ENCODE measurements at places on chromosomes 12 and 14.

DNA sequence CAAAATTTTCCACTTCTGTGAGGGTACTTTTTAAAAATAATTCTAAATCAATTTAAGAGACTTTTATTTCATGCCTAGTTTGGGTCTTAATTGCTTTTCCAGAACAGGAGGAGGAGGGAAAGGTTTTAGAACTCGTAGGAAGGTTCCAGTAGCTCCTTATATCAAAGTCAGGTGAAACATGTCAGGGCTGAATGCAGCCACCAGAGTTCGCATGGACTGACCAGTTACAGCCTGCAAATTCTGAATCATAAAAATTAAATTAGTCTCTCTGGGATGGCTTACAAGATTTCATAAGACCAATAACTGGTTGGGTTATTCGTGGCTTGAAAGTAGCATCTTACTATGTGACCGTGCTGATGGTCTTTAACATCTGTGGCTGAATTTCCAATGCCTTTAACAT, 397 bp downstream of the BDKRB1 start:
- DNase-seq: no peak

DNA sequence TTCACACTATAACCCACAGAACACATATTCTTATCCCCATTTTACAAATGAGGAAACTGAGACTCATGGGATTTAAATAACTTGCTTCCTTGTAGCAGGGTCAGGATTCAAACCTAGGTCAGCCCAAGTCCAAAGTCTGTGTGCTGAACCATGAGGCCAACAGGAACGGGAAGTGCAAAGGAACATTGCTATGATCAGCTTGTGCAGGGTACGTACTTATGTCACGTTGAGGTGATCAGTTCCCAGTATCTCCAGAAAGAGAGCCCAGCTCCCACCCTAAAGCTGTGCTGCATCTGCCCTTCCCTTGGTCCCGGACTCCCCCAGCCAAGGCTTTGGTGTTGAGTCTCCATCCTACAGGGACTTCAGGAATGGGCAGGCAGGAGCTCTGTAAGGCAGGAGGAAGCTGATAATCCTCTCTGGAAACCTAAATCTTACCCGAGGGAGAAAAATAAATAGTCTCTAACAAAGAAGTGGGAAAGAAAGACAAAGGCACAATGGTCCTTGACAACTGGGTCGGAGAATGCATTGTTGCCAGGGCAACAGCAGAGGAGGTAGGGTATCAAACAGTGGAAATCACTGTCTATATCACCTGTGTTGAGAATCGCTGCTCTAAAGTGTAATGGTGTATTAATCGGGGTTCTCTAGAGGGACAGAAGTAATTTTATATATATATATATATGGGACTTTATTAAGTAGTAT, 82.5 kb upstream of the FICD start:
- no peak for DNase-seq

DNA sequence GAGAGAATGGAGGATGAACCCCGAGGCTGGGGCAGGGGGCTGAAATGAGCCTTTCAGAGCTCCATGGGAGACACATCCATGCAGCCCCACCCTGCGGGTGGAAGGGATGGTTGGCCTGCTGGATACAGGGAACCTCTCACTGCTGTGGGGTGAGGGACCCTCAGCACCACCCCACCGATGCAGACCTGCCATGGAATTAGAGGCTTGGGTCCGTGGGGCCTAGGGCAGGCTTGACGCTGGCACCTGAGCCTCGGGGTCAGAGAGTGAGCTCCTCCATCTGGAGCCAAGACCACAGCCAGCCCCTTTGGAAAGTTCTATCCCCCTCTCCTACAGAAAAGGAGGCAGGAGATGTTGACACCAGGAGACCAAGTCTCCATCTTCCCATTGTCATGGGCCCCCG, 7.4 kb upstream of the KRT74 start:
- no peak for DNase-seq

DNA sequence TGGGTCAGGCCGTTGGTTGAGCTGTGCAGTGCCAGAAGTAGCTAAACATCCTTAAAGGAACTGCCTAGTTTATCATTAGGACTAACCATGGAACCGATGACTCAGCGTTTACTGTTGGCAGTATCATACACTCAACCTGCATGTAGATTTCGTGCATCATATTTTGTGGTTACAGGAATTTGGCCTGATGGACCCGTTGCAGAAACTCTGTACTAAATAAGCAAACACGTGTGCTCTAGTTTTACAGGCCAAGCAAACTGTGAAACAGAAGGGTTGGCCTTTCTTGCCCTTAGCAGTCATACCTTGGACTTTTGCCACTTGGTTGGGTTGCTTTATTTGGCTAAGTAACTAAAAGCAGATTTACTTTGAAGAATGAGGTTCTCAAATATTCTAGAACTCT, 35.6 kb downstream of the DGLUCY start:
- no peak for DNase-seq

DNA sequence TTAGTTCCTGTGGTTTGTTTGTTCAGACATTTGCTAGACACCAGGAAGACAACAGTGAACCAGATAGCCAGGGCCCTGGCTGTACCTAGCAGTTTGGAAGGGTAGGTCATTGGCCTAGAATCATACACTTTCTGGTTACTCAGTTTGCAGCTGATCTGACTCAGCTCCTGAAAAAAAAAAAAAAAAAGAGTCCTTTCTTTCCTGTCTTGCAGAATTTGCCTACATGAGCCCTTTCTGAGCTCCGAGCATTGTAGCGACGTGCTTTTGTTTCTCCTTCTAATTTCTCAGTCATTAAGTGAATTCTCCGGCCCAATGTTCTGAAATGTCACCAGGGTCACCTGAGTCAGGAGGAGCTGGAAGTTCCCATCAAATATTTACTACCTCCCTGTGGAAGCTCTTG, 2.4 kb downstream of the CABP1 start:
- DNase-seq: no peak

GRCh38 chr12:91507754-91508153, 325.1 kb upstream of the DCN start:
- no peak for DNase-seq

DNA sequence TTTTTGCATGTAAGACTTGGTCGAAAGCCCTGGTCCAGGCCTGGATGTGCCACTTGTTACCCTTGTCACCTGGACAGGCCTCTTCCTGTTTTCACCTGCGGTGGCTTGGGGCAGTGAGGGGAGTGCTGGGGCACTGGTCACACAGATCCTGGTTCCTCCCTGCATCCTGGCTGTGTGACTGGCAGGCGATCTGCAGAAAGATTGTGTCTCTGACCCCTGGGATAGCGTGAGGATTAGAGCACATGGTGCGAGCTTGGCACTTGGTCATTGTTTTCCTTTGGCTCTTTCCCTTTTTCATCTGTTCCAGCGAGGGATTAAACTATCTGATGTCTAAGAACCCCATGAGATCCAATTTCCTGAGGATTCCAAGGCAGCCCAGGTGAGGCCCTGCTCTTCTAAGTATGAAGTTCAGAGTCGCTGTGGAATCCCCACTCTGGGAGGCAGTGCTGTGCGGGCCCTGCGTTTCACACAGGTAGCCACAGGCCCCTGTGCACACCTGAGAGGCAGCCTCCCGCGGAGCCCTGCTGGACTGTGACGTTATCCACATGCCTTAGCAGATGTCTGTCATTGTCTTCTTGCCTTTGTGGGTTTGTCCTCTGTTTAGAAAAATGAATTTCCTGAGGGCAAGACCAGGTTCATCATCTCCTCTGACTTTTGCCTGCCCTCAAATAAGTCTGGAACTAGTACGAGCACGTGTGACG, 288.4 kb downstream of the CACNA1C start:
- DNase-seq: no peak

DNA sequence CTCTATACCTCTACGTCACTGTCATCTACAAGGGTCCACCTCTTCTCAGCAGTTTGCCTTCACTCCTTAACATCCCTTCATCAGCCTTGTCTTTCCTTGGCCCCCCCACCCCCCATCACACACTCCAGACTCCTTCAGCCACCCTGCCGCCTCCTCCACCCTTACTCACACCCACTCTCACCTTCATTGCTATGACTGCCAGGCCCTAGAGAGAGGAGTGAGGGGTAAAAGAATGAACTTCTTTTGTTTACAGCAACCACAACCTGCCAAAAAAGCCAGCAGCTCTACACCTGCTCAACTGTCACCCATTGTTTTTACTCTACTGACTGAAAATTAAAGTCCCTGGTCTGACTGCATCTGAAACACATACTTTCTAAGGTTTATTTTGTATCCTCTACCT, 112.8 kb downstream of the DUSP6 start:
- DNase-seq: no peak

- no peak for DNase-seq
Measured at GRCh38 chr12:28227251-28227650, 37.0 kb downstream of the CCDC91 start.

DNA sequence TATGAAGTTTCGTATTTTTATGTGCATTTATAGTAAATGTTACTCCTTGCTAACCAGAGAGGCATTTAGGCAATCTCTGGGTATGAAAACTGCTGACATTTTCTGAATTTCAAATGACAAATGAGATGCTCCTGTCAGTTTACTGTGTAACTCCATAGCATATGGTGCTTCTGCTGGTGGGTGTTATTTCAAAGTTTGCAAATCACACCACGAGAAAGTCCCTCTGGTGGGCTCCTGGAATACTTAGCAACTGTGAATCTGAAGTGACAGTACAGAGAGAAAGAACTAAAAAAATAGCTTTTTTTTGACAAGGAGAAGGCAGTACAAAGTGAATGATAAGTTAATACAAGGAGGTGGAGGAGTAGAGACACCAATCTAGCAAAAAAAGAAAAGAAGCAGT, 161.5 kb downstream of the DERA start:
- DNase-seq: no peak

- DNase-seq: peak; percentile 8
Measured at GRCh38 chr14:75156901-75157300, 19.5 kb downstream of the TMED10 start.

- no peak for DNase-seq
Measured at GRCh38 chr12:52223406-52224039, 9.5 kb upstream of the KRT7 start.

- peak; percentile 48 for DNase-seq
Measured at GRCh38 chr12:52372216-52373154, 5.2 kb upstream of the KRT85 start.

GRCh38 chr12:54328595-54329337, 3.8 kb downstream of the COPZ1 start:
- no peak for DNase-seq

DNA sequence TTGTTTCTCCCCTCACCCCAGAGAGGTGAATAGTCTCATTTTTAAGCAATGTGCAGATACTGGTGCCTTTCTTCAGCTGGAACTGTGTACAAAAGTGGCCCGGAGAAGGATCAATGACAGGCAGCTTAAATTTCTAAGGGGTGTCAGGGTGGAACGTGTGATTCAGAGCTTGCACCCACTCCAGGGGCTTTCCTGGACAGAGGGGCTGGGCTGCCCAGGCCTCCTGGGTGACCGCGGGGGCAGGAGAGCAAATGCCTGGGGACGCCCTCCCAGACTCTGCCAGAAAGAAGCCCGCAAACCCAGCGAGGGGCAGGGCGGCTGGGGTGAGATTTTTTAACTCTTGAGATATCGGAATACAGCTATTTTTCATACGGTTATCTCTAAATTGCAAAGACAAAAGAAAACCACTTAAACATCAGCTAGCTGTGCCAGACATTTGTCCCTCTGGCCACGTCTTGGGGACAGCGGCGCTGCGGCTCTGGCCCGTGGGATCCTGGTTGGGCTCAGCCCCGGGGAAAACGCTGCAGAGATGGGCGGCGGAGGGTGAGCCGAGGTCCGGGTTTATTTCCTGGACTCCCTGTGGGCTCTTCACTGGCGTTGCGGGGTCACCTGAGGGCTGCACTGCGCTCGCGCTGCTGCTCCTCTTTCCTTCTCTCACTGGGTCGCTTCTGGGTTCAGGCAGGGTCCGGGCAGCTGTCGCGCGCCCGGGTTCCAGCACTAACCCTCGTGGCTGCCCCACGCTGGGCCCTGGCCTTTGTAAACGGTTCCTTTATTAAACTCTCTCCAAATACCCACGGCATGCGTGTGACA, 35.8 kb downstream of the NFKBIA start:
- DNase-seq: no peak

DNA sequence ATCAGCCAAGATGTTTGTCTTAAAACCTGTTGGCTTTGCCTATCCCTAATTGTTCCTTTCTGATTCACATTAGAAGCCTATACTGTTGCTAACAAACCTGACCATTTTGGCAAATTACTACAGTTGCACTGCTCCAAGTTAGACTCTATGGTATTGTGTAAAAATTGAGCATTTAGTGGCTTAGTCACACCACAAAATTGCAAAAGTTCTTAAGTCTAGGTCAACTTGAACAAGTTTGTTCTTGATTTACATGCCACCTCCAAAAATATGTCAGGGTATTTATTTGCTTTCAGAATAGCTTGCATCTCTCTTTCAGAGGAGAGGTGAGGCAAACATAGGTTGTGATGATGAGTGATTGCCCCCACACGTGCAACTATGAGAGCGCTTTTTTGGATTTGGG, 27.0 kb upstream of the PTHLH start:
- DNase-seq: no peak

- DNase-seq: no peak
Measured at GRCh38 chr14:81006266-81006665, 50.8 kb downstream of the TSHR start.

GRCh38 chr12:47944685-47945340, 18.6 kb upstream of the TMEM106C start:
- DNase-seq: no peak

- no peak for DNase-seq
Measured at GRCh38 chr14:69484444-69485314, at the start of gene PLEKHD1. PLEKHD1 (plus strand) TSS chr14:69484728; CDS start chr14:69484966, 238 bp downstream.

GRCh38 chr12:4486980-4487379, 41.4 kb upstream of the FGF6 start:
- no peak for DNase-seq

- DNase-seq: peak; percentile 51
Measured at GRCh38 chr14:93115821-93116675, at the start of gene ITPK1. ITPK1 (minus strand) TSS chr14:93115925; CDS start chr14:93115163, 762 bp downstream.

DNA sequence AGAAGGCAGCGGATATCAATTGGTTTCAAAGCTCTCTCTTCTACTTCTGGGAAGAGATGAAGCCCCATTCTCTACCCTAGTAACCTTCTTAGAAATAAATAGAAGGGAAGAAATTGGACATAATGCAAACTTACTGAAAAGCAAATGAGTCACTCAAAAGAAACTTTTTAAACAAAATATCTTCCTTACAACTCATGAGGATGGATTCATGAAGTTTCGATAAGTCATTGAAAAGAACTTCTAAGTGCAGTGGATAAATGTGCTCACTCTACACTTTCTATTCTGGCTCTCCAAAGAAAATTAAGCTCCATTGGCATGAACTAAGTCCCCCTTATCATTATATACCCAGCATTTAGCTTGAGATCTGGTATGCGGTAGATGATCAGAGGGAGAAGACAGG, 899.5 kb downstream of the RPS29 start:
- no peak for DNase-seq

- no peak for DNase-seq
Measured at GRCh38 chr14:65210118-65210821, 108.0 kb upstream of the MAX start.

DNA sequence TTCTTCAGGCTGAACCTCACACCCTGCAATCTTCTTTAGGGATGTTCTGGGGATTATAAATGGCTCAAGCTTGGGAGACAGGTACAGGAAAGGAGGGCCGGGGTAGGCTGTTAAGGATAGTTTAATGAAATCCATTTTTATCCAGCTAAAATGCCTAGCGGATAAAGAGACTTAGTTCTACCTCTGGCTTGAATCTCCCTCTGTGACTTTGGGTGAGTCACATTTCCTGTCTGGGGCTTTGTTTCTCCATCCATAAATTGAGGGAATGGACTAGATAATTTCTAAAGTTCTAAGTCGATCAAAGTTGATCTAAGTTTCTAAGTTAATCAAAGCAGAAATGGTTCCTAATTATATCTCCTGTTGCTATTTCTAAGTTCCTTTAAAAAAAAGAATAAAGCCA, 319.6 kb upstream of the E2F7 start:
- no peak for DNase-seq

- no peak for DNase-seq
Measured at GRCh38 chr12:108571609-108572165, 9.3 kb downstream of the ISCU start.
